ENCODE measurements at places on chromosomes 2 and 18.

DNA sequence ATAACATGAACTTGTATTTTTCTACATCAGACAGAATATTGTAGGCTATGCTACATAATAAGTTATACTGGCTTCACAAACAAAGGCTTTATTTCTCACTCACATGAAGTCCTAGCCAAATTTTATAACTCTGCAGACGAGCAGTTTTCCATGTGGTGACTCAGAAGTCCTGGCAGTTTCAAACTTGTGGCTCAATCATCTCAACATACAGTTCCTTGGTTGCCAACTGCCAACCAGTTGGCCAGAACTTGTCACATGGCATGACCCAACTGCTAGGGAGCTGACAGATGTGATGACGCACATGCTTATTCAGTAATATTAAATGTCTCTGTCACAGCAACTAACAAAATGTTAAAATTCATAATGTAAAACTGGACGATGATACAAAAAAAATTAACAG, 63.8 kb upstream of the ZC3H15 start:
- peak; percentile 7 for DNase-seq

DNA sequence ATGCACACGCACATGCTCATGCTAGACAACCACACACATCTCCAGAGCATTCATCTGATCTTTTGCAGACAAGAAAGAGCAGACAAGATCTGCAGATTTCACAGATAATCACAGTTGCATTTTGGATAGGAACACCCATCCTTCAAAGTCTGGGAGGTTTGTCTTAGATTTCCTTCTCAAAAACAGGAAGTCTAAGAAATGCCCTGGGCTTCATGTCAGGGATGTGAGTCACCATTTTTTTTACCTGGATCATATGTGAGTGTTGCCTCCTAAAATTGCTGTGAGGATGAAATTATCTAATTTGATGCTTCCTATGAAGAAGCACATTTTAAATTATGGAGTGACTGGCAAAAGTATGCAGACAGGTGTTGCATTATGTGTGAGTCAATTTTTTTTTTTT, 46.1 kb downstream of the SRD5A2 start:
- DNase-seq = no peak

DNA sequence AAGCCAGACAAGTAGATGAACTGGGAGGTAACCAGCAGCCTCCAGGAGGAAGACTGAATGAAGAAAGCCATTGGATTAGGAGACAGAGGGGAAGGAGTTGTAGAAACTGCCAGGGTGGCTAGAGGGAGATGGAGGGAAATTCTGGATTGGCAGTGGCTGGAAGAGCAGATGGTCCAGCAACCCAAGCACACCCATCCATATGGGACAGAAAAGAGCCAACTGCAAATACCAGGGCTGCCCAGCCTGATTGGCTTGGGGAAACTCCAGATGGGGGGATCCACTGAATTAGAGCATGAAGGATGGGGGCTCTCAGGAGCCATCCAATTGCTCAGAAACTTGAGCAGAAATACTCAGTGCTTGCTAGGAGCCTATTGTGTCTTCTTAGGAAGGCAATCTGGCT, 173.5 kb upstream of the EPB41L3 start:
- DNase-seq = no peak

- DNase-seq = no peak
Observed at GRCh38 chr18:6561420-6561861, 146.7 kb upstream of the L3MBTL4 start.

- DNase-seq = no peak
Observed at GRCh38 chr18:80170395-80171053, 61.5 kb downstream of the ADNP2 start.

- DNase-seq = no peak
Observed at GRCh38 chr2:98161186-98161585, 74.2 kb downstream of the VWA3B start.

DNA sequence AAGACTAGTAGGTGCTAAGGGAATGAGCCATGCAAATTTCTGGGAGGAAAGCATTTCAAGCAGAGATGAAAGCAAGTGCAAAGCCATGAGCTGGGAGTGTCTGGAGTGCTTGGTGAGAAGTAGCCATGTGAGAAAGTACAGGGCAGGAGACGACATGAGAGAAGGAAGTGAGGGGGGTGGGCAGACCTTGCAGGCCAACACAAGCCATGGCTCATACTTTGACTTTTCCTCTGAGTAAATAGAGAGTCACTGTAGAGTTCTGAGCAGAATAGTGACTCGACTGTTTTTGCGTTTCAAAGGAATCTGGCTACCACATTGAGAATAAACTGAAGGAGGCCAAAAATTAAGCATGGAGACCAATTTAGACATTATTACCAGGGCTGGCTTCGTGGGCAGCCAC, 42.2 kb downstream of the SCN2A start:
- no peak for DNase-seq

DNA sequence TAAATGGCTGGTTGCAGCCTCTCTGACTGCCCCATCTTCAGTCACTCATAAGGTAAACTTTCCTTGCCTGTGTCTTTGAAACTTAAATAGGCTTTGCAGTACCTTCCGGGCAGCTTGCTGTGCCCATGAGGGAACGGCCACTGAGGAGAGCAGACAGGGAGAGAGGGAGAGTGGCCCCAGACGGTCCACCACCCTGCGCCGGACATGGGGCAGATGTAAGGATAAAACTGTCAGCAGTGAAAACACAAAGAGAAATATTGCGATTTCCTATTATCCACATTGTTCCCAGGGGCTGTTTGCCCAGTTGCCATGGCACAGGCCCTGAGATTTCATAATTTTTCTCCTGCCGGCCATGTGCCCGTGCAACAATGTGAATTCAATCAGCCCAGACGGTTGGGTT, 265.9 kb upstream of the SALL3 start:
- DNase-seq = no peak

Measured in brain pericyte (primary cell).